HS-27A (cell line): ENCODE measurements at places on chromosomes 5 and 9.

DNA sequence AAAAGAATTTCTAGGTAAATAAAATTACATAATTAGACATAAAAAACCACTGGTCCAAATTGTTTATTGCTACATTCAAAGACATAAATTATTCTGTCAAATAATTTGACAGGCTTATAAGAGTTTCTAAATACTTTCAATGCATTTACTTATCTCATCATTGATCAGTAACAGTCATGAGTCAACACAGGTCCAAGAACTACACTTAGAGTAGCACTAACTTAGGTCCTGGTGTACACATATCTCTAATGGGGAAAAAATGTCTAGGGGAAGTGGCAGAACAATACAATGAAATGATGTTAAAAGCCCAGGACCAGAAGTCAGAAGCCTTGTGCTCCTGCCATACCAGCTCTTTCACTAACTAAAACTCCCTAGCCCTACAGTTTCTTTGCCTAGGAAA lies 96.5 kb upstream of the SLCO6A1 start:
- no peak for DNase-seq

DNA sequence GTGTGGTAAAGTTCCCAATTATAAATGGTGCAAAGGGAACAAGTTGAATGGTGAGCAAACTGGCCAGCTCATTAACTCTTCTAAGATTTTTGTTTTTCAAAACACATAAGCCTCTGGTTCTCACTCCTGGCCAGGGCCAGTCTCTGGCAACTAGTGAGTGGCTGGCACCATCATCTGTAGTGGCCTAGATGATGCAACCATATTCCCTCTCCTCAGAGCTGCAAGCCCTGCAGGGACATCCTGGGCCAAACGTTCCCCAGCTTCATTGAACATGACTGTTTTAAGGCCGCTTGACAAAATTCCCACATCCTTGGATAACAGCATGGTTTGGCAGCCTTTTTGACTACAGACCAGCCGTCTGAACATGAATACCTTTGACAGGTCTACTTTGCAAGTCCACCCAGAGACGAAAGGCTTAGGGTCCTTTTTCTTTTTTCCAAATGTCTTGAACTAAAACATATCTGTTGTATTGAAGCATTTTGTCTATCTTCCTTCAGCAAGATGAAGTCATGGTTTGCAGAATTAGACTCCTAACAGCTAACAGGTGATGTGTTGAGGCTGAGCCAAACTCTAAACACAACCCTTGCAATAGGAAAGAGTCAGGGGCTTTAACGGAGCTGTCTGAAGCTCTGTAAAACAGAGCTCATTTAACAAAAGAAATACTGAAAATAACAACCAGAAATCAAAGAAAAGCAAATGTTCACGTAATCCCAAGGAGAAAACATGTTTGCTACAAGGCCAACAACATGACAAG lies 23.8 kb downstream of the MACROH2A1 start:
- DNase-seq, result no peak

DNA sequence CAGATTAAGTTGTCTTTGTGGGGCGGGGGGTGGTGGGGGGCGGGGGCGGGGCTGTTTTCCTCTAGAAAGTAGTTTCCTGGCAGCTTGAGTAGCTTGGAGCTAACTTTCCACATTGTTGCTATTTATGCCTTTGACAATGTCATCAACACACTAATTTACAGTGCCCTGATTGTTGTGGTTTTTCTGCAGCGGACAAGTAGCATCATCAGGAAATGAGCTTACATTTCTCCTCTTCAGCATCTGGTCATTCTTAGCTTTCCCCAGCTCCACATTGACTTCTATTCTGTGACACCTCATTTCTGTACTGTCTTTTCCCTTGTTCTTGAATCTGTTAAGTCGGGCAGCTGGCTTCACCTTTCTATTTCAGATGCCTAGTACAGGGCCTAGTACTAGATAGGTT lies 112.3 kb upstream of the RAD23B start:
- DNase-seq, result no peak

- DNase-seq, result no peak
These were observed 3.7 kb downstream of the ADAMTSL2 start for GRCh38 chr9:133538176-133538575.

GRCh38 chr5:141155540-141156374 lies 5.9 kb downstream of the PCDHB6 start:
- no peak for DNase-seq

- DNase-seq, result no peak
These were observed 9.3 kb upstream of the OR13F1 start for GRCh38 chr9:104494808-104495207.
